ENCODE measurements at places on chromosomes 2 and 18.

DNA sequence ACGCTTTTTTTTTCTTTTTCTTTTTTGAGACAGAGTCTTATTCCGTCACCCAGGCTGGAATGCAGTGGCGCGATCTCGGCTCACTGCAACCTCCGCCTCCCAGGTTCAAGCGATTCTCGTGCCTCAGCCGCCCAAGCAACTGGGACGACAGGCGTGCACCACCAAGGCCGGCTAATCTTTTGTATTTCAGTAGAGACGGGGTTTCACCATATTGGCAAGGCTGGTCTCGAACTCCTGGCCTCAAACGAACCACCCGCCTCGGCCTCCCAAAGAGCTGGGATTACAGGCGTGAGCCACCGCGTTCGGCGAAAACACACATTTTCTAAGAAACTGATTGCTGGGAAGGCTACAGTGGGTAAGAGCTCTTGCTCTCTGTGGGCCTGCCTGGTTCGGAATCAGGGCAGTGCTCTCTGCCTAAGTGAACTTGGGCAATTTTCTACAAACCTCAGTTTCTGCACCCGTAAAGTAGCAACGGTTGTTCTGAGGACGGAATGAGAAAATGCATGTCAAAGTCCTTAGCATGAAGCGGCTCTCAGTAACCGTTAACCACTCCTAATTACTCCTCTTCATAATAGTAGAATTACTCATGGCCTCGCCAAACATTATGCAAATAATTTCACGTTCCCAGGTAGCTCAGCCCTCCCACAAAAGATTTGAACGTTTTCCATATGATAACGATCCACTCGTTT is 1.0 kb upstream of the PMAIP1 start:
- no peak for DNase-seq

GRCh38 chr2:217289177-217289906 is 429.5 kb upstream of the TNP1 start:
- no peak for DNase-seq

DNA sequence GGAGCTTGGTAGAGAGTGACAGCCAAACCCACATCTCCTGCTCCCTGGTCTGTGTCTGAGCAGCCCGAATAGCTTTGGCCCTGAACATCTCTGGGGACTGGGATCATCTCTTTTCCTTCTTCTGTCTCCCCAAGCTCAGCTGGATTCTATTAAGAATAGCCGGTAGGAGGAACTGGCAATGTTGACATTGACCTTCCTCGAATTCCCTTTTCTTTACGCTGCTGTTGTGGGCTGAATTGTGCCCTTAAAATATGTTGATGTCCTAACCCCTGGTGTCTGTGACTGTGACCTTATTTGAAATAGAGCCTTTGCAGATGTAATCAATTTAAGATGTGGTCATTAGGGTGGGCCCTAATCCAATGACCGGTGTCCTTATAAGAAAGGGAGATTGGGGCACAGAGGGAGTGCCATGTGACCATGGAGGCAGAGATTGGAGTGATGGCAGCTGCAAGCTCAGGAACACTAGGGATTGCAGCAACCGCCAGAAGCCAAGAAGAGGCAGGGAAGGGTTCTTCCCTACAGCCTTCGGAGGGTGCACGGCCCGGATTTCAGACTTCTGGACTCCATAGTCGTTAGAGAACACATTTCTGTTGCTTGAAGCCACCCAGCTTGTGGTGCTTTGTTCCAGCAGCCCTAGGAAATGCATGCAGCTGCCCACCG is 5.8 kb upstream of the SFTPB start:
- no peak for DNase-seq

DNA sequence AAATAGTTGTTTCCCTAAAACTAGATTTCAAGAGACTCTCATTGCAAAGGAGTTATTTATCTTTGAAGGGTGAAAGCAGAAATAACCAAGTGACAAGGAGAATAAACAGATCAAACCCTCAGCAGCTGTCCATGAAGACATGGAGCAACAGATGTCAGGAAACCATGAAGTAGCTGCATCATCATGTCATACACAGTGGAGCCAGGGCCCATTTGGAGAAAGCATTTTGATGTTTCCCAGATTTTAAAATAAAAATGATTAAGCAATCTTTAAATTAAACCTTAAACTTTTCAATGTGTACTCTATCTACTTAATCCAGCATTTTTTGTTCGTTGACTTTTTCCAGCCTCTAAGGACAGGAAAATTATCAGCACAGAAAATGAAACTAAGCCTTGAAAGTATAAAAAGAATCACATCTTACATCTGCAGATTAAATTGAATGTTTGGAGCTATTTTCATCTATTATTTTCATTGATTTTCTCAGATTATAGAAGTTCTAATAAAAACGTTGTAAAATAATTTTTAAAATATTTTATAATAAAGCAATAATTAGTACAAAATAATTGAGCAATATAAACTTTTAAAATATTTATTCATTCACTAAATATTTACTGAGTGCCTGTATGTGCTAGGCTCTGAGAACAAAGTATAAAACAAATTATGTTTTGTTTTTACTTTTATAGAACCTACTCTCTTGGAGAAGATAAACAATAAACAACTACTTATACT is 860.1 kb downstream of the BCL11A start:
- no peak for DNase-seq

- no peak for DNase-seq
Observed at GRCh38 chr2:227141301-227141700, 22.7 kb downstream of the COL4A4 start.

- DNase-seq: no peak
Observed at GRCh38 chr2:19835781-19836281, 66.0 kb downstream of the TTC32 start.
